ENCODE measurements at places on chromosomes 2 and 18.

- no peak for DNase-seq
Measured at GRCh38 chr18:65817178-65817577, 66.4 kb downstream of the CDH7 start.

DNA sequence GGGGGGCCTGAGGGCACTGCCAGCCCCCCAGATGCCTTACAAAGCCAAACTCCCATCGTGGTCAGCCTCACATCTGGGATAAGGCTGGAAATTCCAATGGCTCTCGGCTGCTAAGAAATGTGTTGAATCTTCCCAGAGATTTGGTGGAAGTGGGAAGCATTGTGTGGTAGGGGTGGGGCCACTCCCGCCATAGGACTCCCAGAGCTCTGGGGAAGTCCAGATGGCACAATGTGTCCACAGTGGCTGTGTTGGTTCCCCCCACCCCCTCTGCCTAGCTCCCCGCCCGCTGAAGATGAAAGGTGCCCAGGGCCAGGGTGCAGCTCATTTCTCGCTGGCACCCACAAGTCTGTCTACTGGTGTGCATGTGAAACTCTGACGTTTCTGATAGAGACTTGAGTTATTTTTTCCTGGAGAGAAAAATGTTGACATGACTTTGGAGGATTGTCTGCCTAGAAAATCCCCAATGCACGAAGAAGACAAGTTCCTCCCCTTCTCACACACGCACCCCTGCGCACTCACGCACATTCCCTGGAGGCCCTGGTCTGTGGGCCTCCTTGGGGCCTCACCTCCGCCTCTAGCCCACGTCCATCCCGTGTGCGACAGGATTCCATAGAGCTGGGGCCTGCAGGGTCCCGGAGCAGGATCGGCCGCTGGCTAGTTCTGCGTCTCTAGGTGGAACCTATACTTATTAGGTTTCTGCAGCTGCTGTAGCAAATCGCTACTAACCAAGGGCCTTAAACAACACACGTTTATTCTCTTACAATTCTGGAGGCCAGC lies 199.1 kb downstream of the ZFP36L2 start:
- DNase-seq: no peak

- DNase-seq: no peak
Measured at GRCh38 chr2:150484006-150484405, 3.5 kb downstream of the RND3 start.

DNA sequence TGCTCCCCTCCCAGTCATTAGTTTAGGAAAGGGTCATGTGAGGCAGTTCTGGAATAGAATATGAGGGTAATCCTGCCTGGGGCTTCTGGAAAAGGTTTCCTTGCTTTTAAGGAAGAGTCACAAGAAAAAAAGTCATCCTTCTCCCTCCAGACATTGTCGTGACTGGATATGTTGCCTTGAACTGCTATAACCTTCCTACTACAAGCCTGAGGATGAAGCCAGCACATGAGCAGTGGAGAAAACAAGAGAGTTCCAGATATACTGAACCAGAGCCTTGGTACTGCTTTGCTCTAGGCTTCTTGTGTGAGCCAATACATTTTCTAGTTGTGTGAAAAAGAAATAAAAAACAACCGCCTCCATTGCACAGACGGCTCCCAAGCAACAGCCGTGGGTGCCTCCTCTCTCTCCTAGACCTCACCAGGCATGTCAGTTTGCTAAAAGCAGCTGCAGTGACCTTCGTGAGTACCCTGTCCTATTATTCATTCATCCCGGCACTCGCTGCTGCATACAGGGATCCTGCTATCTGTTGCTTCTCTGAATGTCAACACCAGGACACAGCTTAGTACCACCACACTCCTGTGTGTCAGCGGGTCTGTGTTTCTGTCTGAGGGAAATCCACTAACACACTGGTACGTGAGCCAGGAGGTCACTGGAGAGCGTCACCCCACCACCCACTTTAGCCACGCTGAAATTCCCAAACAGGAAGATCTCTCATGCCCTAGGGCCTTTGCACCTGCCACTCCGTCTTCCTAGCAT lies 186.7 kb downstream of the KLHL29 start:
- DNase-seq: no peak

DNA sequence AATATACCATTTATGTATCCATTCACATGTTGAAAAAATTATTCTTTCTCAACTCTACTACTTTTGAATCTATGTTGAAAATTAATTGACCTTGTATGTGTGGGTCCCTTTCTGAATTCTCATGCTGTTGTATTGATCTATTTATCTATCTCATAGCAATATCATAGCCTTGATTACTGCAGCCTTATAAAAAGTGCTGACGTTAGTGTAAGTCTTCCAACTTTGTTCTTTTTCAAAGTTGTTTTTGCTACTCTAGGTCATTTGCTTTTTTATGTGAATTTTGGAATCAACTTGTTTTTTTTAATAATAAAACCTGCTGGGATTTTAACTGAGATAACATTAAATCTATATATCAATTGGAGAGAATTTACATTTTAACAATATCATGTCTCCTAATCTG lies 52.2 kb upstream of the PAX3 start:
- DNase-seq: no peak

GRCh38 chr2:210480079-210480478 lies 3.5 kb upstream of the LANCL1 start:
- DNase-seq: no peak

DNA sequence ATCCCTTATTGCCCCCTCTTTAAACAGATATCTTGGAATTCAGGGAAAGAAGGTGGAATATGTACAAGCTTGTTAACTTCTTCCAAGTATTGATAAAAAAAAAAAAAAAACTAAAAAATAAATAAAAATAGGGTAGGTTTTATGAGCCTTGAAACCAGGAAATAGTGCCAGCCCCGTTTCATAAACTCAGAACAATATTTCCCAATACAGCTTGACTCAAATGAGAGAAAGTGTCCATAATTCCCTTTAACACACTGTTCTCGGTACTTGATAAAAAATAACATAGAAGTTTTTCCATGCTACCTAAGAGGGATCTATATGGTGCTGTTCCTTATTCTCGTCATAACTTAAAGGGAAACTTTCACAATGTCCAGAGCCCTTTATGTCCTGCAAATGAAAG lies 17.9 kb upstream of the C2orf80 start:
- DNase-seq: no peak

- DNase-seq: no peak
Measured at GRCh38 chr2:39991298-39991697, 212.2 kb upstream of the THUMPD2 start.

DNA sequence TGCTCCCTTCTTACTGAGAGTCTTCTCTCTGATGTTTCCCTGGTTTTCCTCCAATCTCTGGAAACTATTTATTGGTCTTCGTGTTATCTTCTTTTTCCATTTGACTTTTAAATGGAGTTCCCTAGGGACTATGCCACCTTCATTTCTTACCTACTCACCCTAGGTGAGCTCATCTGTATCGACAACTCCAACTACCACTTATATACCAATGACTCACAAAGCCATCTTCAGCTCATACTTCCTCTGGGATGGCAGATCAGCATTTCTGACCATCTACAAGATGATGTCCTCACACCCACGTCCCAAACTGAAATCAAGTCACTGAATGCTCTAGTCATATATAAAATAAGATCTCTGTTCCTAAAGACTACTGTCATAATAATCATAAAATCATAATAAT lies 40.6 kb downstream of the CFAP210 start:
- no peak for DNase-seq

- DNase-seq: no peak
Measured at GRCh38 chr2:46097714-46098480, 199.3 kb upstream of the EPAS1 start.

- DNase-seq: peak; percentile 51
Measured at GRCh38 chr2:25373269-25373981, 31.7 kb upstream of the DNMT3A start.

DNA sequence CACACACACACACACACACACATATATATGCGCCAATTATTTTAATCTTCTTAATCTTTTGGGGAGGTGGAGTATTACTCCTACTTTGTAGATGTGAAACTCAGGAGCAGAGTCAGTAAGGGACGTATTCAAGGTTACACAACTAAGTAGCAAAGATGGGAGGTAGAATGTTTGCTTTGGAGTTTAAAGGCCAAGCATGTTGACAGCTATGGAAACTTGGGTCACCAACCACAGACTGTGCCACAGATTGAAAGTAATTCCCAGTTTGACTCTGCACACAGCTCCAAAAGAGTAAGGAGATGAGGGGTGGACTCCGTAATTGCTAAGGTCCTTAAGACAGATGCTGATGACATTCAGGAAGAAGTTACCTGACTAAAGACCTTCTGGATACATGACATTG lies 124.8 kb upstream of the ITGB6 start:
- no peak for DNase-seq

DNA sequence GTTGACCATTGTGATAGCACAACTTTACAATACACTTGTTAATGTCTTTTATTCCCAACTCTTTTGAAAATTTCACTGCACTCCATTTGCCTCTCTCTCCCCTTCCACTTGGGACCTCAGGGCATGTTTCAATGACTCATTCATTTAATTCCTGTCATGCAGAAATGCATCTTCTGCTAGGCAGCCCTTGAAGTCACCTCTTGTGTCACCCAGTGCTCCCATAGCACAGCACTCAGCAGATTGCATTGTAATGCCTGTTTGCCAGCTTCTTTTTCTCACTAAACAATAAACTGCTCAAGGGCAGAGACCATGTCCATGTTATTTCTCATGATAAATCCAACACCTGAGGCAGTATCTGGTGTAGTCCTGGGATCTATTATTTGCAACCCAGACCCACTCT lies 85.9 kb upstream of the ACSL3 start:
- no peak for DNase-seq

GRCh38 chr18:48314690-48315089 lies 94.5 kb downstream of the ZBTB7C start:
- no peak for DNase-seq

DNA sequence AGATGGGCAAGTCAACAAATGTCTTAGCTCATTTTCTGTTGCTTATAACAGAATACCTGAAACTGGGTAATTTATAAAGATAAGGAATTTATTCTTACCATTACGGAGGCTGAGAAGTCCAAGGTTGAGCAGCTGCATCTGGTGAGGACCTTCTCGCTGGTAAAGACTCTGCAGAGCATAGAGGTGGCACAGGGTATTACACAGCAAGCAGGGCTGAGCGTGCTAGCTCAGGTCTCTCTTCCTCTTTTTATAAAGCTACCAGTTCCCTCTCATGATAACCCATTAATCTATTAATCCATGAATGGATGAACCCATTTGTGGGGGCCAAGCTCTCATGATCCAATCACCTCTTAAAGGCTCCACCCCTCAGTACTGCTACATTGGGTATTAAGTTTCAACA lies 109.1 kb downstream of the CDK15 start:
- no peak for DNase-seq

DNA sequence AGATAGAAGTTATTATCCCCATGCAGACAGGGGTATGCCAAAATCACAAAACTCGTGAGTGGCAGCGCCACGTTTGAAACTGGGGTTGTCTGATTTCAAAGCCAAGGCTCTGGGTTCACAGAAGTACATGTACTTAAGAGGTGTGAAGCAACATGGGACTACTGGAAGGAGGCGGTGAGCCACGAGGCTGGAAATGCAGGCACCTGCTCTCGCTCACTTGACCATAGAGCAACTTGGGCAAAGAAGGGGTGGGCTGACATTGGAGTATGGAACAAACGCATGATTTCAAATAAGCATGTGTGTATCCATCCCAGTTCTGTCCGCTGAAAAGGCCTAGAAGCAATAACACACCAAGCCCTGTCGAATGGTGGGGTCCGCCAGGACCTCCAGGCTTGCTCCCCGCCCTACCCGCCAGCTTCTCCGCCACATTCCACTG lies 593 bp upstream of the ACTR2 start:
- no peak for DNase-seq

- DNase-seq: no peak
Measured at GRCh38 chr2:37366773-37367172, 22.3 kb downstream of the QPCT start.

- DNase-seq: no peak
Measured at GRCh38 chr2:120991441-120991840, 255.8 kb downstream of the GLI2 start.

- no peak for DNase-seq
Measured at GRCh38 chr2:48415836-48416515, 114.0 kb upstream of the STON1 start.

GRCh38 chr2:228023619-228024018 lies 152.2 kb downstream of the DAW1 start:
- no peak for DNase-seq

GRCh38 chr2:30108851-30109250 lies 38.0 kb upstream of the YPEL5 start:
- DNase-seq: no peak

GRCh38 chr2:22890132-22890531 lies 494.8 kb upstream of the KLHL29 start:
- no peak for DNase-seq

GRCh38 chr2:224563537-224563936 lies 21.6 kb downstream of the CUL3 start:
- DNase-seq: no peak

GRCh38 chr2:215606219-215606618 lies 170.4 kb upstream of the FN1 start:
- DNase-seq: no peak

- DNase-seq: no peak
Measured at GRCh38 chr18:70649683-70650082, 360.8 kb downstream of the SOCS6 start.

- DNase-seq: peak; percentile 69
Measured at GRCh38 chr18:75211953-75212750, 1.6 kb downstream of the TSHZ1 start.

DNA sequence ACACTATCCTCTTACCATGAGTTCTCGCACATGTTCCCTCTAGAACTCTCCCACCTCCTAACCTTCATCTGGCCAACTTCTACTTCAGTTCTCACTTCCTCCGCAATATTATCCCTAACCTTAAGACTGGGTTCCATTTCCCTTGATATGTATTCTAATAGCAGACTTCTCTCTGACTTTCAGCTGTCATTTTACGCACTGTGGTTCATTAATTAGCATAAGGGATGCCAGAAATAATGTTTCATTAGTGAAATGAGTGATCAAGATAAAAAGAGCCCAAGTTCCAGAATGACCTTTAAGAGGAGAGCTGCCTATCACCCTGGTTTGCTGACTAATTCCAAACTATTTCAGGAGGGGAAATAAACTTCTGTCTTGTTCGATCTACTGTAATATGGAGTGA lies 108.6 kb upstream of the CCDC150 start:
- no peak for DNase-seq

DNA sequence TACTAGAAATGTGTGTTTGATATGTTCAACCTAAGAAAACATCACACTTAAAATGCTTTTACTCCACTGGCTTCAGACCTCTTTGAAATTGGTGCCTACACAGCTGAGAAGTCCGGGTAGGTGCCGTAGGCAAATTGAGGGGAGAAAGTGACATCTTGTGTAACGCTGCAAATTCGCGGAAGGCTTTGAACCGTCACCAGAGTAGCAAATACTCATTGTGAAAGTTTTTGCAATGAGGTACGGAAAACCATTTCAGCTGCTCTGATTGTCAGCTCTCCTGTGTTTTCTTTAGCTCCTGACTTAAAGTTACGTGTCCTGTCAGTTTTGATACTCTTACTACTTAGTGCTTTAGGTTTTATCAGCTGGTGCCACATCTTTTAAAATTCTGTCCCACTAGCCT lies 224.5 kb downstream of the FAM210A start:
- DNase-seq: no peak

GRCh38 chr2:233643128-233643527 lies 6.9 kb downstream of the UGT1A10 start:
- DNase-seq: no peak
